ENCODE measurements at places on chromosomes 5 and 9.
A peak's percentile ranks its signal among the peaks of the same experiment; 100 is the strongest.

- no peak overlapping the region for H3K4me3 ChIP-seq
- no peak overlapping the region for H3K27ac ChIP-seq
- H3K27me3 ChIP-seq: no peaks in the 10 kb centered on the region
Measured at GRCh38 chr9:27350382-27350976, 53.5 kb upstream of the EQTN start.

GRCh38 chr5:151950706-151951105 lies 26.1 kb upstream of the GLRA1 start:
- H3K27me3 ChIP-seq: no peaks in the 10 kb centered on the region
- no peak overlapping the region for H3K27ac ChIP-seq

DNA sequence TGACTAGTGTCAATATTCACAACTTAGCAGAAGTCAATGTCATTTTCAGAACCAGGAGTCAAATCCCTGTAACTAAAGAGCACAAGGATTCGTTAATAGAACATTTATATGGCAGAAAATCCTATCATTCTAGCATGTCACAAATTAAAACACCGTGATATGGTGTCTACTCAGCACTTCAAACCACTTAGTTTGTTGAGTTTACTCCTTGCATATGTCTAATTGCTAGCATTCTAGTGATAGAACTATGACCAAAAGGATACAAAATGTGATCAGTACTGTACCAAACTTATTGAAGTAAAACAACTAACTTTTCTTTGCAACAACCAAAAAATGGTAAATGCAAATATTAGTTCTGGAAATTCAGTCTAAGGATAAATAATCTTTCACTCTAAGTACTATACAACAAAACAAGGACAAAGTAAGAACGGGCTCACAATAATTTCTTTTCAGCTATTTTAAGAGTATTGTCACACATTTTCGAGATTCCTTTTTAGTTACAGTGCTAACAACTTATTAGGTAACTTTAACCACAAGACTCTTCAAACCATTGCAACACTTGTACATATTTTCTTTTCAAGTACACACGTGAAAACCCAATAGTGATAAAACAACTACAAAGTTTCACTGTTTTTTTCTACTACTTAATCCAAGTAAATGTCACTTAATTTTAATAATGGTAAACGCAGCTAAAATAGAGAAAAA lies 845.2 kb upstream of the CDH10 start:
- no peaks in the 10 kb centered on the region for H3K27me3 ChIP-seq
- no peak for DNase-seq
- H3K36me3 ChIP-seq: no peaks in the 10 kb centered on the region
- no peak overlapping the region for H3K27ac ChIP-seq
- H3K4me3 ChIP-seq: no peak overlapping the region

DNA sequence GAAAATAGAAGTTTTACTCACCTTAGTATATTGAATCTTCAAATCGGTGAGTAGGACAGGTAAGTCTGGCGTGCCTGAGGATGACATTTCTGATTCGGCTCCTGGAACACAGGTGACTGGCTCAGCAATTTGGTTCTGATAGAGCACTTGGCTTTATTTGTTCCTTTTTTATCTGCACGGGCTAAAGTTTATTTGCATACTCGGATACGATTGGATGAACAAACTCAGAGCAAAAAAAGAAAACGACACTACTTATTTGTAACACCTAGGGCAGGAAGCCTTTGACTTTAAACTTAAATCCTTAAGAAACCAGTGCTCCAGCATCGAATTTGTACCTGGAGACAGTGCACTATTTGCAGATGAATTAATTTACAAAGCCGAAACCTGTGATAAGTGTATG lies at the start of gene ALDH1A1:
Gene ALDH1A1 (minus strand): TSS at position 140 of the 400 bp plus-strand sequence. CDS start 53 bp downstream, at position 87.
- peak; percentile 36 for DNase-seq
- H3K4me3 ChIP-seq: peak within 1 kb of the TSS; percentile 16
- no peaks in the 10 kb centered on the region for H3K27me3 ChIP-seq
- no peaks in the 10 kb centered on the region for H3K36me3 ChIP-seq
- H3K27ac ChIP-seq: peak within 1 kb of the TSS; percentile 8

DNA sequence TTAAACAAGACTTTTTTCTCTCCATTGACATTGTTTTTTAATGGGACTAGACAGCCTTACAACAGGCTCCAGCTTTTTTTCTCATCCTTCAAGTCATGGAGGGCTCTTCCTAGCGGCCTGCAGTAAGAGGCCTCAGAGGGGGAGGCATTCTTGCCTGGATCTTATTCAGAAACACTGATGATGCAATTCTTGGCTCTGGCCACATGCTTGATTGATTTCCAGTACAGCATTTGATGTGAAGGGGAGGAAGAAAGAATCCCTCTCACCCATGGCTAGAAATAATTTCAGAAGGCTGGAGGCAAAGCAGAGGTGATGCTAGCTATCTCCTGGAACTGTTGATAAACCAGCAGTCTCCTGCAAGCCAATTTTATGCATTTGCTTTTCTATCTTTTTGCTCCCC lies 324.8 kb downstream of the PRELID2 start:
- H3K27ac ChIP-seq: no peak overlapping the region
- H3K36me3 ChIP-seq: no peaks in the 10 kb centered on the region
- no peaks in the 10 kb centered on the region for H3K27me3 ChIP-seq
- no peak overlapping the region for H3K4me3 ChIP-seq
- no peak for DNase-seq
- no peaks in the 10 kb centered on the region for H3K4me1 ChIP-seq

- no peak overlapping the region for H3K27ac ChIP-seq
- peaks cover 11% of the 10 kb centered on the region for H3K36me3 ChIP-seq
- no peaks in the 10 kb centered on the region for H3K27me3 ChIP-seq
- no peak for DNase-seq
Measured at GRCh38 chr5:138910546-138911185, 35.5 kb upstream of the LRRTM2 start.

GRCh38 chr9:95242613-95243012 lies 74.9 kb downstream of the FANCC start:
- no peak overlapping the region for H3K27ac ChIP-seq
- no peak for DNase-seq
- no peaks in the 10 kb centered on the region for H3K4me1 ChIP-seq
- H3K27me3 ChIP-seq: no peaks in the 10 kb centered on the region

DNA sequence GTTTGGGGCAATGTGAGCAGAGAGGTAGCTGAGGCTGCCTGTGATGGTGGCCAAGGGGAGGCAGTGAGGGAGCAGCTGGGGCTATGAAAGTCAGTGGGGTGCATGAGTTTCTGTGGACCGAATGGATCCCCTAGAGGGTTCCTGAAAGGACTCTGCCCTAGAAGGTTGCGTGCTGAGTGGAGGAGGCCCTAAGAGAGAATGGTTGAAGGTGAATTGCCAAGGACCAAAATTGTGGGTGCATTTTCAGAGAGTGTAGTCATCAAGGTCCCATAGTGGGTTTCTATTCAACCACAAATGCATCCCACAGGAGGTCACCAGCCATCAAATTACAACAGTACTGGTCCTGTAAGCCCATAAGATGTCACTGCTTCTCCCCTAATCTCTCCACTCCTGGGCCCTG lies 298.3 kb downstream of the CDK5RAP2 start:
- no peak for DNase-seq
- H3K4me1 ChIP-seq: no peaks in the 10 kb centered on the region
- no peak overlapping the region for H3K4me3 ChIP-seq
- no peaks in the 10 kb centered on the region for H3K36me3 ChIP-seq

DNA sequence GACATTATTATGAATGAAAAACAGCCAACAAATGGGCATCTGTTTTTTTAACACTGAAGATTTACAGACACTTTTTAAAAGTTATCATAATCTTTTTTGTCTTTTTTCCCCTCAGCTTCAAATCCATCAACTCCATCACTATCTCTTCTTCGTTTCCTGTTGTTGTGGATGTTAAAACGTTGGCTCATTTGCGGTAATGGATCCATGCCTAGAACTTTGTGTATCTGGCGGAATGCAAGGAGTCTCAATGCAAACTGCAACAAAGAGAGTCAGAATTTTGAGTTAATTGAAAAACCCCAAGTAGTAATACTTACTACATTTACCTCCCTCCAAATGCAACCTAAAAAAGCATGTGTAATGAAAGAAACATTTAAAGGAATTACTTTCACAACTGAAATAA lies 42.9 kb upstream of the MTMR12 start:
- H3K4me1 ChIP-seq: no peaks in the 10 kb centered on the region
- DNase-seq: no peak
- H3K27me3 ChIP-seq: no peaks in the 10 kb centered on the region
- H3K27ac ChIP-seq: no peak overlapping the region
- no peak overlapping the region for H3K4me3 ChIP-seq
- peaks cover 52% of the 10 kb centered on the region for H3K36me3 ChIP-seq

GRCh38 chr5:79200573-79201183 lies 35.3 kb upstream of the JMY start:
- H3K4me1 ChIP-seq: no peaks in the 10 kb centered on the region
- H3K4me3 ChIP-seq: no peak overlapping the region
- H3K27ac ChIP-seq: no peak overlapping the region
- peak; percentile 49 for DNase-seq

DNA sequence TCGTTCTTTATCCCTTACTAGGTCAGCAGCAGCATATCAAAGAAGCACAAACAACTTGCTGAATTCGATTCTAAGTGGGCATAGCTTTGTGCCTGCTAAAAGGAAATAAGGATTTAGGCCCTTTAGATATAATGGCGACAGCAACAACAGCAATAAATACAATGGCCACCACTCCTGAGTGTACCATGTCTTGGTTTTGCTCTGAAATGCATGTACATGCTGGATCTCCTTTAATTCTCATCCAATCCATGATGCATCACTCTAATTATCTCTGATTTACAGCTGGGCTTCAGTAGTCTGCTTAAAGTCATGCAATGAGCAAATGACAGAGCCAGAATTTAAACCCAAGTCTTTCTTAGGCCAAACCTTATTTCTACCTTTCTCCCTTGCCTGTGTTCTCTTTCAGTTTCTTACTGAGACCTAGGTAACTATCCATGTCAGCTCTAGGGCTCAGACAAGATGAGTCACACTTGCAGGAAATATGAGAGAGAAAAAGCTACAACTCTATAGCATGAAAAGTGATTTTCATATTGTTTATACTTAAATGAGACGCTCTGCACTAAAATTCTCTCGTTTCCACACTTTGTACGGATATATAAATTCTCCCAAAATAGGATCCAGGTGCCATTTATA lies 111.8 kb downstream of the HMHB1 start:
- H3K27me3 ChIP-seq: no peaks in the 10 kb centered on the region
- no peaks in the 10 kb centered on the region for H3K36me3 ChIP-seq
- DNase-seq: no peak
- H3K4me1 ChIP-seq: no peaks in the 10 kb centered on the region
- no peak overlapping the region for H3K4me3 ChIP-seq
- H3K27ac ChIP-seq: no peak overlapping the region

DNA sequence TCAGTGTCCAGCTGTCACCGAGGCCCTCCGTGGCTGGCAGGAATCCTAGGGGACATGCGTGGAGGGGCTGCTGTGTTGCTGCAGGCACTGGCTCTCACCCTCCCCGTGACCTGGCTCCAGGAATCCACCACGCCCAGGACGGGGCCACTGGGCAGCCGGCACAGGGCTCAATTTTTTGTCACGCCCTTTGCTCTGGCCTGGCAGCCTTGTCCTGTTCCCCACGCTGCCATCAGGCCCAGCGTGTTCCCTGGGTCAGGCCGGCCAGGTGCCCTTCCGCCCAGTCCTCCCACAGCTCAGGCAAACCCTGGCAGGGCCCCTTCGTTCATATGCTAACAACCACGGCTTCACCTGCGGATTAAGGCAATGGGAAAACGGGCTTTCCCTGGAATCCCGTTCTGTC lies 37.3 kb downstream of the PROP1 start:
- H3K27ac ChIP-seq: no peak overlapping the region
- no peak for DNase-seq
- no peak overlapping the region for H3K4me3 ChIP-seq
- H3K27me3 ChIP-seq: peaks cover 16% of the 10 kb centered on the region
- H3K4me1 ChIP-seq: no peaks in the 10 kb centered on the region
- H3K36me3 ChIP-seq: no peaks in the 10 kb centered on the region

DNA sequence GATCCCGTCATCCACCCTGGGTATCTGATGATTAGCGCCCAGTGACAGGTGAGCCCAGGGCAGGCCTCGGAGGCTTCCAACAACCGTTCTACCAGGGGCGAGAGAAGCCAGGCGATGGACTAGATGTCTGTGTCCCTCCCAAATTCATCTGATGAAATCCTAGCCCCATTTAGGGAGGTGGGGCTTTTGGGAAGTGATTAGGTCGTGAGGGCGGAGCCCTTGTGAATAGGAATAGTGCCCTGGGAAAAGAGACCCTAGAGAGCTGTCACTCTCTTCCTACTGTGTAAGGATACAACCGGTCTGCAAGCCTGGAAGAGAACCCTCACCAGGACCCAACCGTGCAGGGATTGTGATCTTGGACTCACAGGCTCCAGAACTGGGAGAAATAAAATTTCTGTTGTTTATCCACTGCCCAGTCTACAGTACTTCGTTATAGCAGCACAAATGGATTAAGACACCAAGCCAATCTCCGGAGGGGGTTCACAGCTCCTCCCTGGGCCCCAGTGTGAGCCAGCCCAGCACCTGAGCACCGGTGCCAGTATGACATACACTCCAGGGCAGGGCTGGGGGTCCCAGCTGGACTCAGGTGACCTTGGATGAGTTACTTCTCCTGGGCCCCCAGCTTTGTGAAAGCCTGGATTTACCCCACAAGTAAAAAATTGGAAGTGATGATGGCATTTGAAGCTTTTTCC lies 162.2 kb downstream of the DAB2IP start:
- no peak overlapping the region for H3K4me3 ChIP-seq
- H3K27me3 ChIP-seq: peaks cover 82% of the 10 kb centered on the region
- H3K27ac ChIP-seq: no peak overlapping the region
- DNase-seq: no peak

DNA sequence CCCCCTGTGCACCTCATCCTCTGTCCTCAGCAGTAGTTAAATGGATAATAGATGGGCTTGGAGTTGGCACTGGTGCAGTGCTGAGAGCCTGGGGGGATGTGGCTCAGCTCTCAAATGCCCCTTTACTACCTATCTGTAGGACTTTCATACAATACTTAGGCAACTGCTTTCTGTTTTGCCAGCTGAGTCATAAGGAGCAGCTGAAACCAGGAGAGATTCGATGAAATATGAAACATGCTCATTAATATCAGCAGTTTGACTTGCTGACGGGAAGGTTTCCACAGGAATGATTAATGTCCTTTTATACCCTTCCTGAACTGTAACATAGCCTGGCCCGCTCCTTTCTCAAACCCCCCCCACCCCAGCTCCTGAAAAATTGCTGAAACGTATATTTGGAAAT lies 142.6 kb downstream of the SAXO1 start:
- no peak for DNase-seq
- H3K27me3 ChIP-seq: no peaks in the 10 kb centered on the region
- no peak overlapping the region for H3K4me3 ChIP-seq
- H3K4me1 ChIP-seq: no peaks in the 10 kb centered on the region
- H3K36me3 ChIP-seq: no peaks in the 10 kb centered on the region

GRCh38 chr9:6833518-6834192 lies 75.9 kb downstream of the KDM4C start:
- H3K27me3 ChIP-seq: no peaks in the 10 kb centered on the region
- H3K27ac ChIP-seq: peak overlapping the region; percentile 41
- H3K36me3 ChIP-seq: 0 out of 3 replicates have a peak, but pooled peaks cover 2% of the 10 kb centered on the region
- DNase-seq: no peak
- no peak overlapping the region for H3K4me3 ChIP-seq

DNA sequence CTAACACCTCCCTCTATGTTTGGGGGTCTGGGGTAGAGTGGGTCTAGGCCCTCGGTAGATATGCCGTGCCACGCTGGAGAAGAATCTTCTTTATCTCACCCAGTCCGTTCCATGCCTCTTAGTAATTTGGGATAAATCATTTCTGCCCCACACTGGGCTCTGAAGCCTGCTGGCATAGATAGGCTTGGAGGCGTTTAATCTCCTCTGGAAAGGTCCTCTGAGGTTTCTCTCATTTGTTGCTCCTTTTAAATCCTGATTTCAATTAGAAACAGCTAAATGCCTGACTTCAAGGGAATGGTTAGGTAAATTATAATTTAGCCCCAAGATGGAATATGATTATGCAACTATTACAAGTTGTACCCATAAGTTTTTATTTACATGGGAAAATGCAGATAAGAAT lies 57.8 kb upstream of the AKNA start:
- no peak overlapping the region for H3K4me3 ChIP-seq
- no peaks in the 10 kb centered on the region for H3K4me1 ChIP-seq

Data from K562 (cell line).